Esophagus mucosa (tissue), 1 donor: ENCODE measurements at places on chromosomes 13 and 19. TPM values are rescaled to one million over a fixed set of nuclear protein-coding genes. Genes with fewer than 3 reads are reported as not detected.

Gene TOMM40
- total RNA-seq, result 71.4 TPM

Gene SIGLEC10
- total RNA-seq, result 2.0 TPM

Gene BCL3
- total RNA-seq, result 67.6 TPM

Gene DMPK
- 15.5 TPM for total RNA-seq

Gene GATAD2A
- 58.9 TPM for total RNA-seq

Gene ZNF420
- 4.2 TPM for total RNA-seq

Gene CCDC61
- total RNA-seq, result 9.1 TPM

Gene UBL3
- total RNA-seq, result 22.4 TPM

Gene STARD13
- total RNA-seq, result 2.3 TPM

Gene PEG3
- total RNA-seq, result 1.4 TPM

Gene ZNF497
- 1.1 TPM for total RNA-seq

Gene SHFL
- total RNA-seq, result 11.1 TPM

Gene IGFL1
- 20.2 TPM for total RNA-seq

Gene IZUMO1
- 1.3 TPM for total RNA-seq

Gene CEACAM5
- total RNA-seq, result 369 TPM

Gene CASP14
- total RNA-seq, result 0.16 TPM

Gene NKG7
- total RNA-seq, result not detected

Gene B3GNT3
- 19.4 TPM for total RNA-seq

Gene GJB6
- total RNA-seq, result 369 TPM

Gene FFAR2
- total RNA-seq, result 1.8 TPM

Gene RGCC
- total RNA-seq, result 5.5 TPM

Gene PTPRH
- 3.6 TPM for total RNA-seq

Gene FGF21
- total RNA-seq, result not detected

Gene HIPK4
- total RNA-seq, result not detected

Gene KIRREL2
- total RNA-seq, result 0.24 TPM

Gene FBN3
- 0.16 TPM for total RNA-seq

Gene CGB8
- not detected for total RNA-seq

Gene CGB5
- total RNA-seq, result not detected
